ENCODE measurements at places on chromosomes 16 and 17. TPM values are rescaled to one million over a fixed set of nuclear protein-coding genes. Genes with fewer than 3 reads are reported as not detected.

The KRT24 gene
- total RNA-seq = not detected

The RPL27 gene
- 600 TPM for total RNA-seq

The HOXB7 gene
- 1.6 TPM for total RNA-seq

The LITAFD gene
- not detected for total RNA-seq
